Fibroblast of the aortic adventitia (primary cell): ENCODE measurements at places on chromosomes 5 and 9.
A peak's percentile ranks its signal among the peaks of the same experiment; 100 is the strongest.

GRCh38 chr5:60550311-60550710, 149.7 kb downstream of the DEPDC1B start:
- no peak for DNase-seq

DNA sequence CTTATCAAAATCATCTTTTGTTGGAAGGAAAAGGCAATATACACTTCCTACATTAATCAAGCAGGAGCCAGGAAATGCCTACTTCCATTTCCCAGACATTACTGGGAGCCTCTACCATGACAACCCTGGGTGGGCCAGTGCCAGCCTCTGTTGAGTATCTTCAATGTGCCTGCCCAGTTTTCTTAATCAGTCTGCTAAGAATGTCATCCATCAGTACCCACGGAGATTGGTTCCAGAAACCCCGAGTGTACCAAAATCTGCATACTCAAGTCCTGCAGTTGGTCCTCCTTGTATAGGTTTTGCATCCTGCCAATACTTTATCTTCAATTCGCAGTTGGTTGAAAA, 82.4 kb downstream of the MARCHF3 start:
- DNase-seq = no peak

DNA sequence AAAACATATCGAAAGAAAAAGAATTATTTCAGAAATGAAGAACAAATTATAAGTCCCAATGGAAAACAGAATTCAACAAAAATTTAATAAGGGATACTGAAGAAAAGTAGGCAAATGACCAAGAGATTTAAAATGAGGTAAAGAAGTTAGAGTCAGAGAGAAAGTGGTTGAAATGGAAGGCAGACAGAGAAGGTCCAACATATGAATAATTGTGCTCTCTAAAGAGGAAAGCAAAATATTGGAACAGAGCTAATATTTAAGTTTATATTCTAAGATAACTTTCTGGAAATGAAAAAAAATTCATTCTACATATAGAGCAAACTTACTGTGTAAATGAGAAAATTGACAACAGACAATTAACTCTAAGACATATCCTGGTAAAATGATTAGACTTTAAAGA, 94.1 kb downstream of the PTCH1 start:
- DNase-seq = no peak

- no peak for DNase-seq
Observed at GRCh38 chr9:132745756-132746709, 75.8 kb downstream of the GTF3C4 start.

GRCh38 chr5:4580772-4581171, 559.4 kb upstream of the ADAMTS16 start:
- DNase-seq = no peak

GRCh38 chr5:151692312-151692711, 5.6 kb upstream of the SPARC start:
- DNase-seq = no peak

- no peak for DNase-seq
Observed at GRCh38 chr5:10090074-10090473, 159.6 kb downstream of the ATPSCKMT start.

DNA sequence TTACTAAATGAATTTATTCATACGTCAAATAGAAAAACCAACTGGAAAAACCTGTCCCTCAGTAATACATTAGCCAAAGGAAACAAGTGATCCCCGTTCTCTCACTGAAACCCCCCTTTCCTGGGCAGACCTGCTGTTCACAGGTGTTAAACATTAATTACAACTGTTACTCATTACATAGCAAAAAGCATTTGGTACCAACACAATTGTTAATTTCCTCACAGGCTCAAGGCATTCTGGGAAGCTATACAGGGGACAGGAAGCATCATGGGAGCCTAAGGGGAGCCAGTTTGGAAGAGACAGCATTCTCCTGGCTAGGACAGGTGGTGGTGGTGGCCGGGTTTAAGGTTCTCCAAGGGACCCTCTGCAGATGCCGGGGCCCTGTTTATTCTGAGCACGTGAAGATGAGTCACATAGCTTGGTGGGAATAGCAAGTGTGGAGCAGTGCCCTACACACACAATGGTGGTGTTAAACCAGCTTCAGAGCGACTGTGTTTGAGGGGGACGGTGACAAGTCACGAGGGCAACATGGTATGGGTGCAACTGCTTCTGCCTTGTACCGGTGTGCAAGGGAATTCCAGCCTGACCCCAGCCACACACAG, 62.6 kb upstream of the SLC25A51 start:
- DNase-seq = no peak

DNA sequence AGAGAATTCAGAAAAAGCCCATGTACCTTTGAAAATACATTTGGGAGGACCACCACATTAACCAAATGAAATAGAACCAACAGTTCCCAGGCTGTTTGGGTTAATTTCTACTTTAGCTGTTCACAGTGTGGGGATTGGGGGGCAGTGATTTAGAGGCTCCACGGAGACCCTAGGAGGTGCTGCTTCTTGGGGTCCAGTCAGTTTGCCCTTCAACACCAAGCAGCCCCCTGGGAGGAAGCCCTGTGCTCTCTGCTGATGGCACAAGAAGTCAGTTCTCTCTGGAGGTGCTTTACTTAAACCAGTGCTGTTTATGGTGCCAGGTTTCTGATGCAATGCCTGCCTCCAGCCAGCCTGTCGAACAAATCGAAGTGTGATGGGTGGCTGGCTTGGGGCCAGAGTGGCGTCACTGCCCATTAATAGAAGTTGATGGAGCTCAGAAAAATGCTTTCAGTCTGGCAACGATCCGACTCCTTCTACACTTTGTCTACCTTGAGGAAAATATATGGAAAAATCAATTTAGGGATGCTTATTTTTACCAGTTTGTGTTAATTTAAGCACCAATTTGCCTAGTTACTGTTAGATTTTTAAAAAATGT, 134.0 kb downstream of the SNX18 start:
- peak; percentile 82 for DNase-seq

GRCh38 chr9:117487555-117488175, 72.8 kb upstream of the ASTN2 start:
- DNase-seq = peak; percentile 25

DNA sequence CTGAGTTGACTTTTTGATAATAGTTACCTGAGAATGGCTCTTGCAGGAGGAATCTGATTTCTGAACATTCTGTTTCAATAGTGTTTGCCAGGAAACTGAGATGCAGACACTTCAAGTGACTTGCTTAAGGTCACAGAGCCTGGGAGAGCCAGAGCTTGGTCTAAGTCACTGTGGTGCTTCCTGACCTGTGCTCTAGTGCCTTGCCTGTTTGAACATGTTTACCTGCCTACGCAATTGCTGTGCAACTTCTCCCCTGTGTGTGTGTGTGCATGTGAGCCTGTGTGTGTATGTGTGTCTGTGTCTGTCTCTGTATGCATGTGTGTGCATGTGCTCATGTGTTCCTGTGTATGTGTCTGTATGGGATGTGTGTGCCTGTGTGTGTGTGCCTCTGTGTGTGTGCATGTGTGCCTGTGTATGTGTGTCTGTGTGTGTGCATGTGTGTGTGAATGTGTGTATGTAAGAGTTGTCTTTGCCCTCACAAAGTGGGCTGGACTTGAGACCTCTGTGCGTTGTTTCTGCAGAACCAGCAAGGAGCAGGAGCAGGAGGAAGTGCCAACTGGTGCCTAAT, 185.8 kb downstream of the GADD45G start:
- no peak for DNase-seq

- peak; percentile 35 for DNase-seq
Observed at GRCh38 chr5:106288979-106289378, 1381.8 kb downstream of the EFNA5 start.

DNA sequence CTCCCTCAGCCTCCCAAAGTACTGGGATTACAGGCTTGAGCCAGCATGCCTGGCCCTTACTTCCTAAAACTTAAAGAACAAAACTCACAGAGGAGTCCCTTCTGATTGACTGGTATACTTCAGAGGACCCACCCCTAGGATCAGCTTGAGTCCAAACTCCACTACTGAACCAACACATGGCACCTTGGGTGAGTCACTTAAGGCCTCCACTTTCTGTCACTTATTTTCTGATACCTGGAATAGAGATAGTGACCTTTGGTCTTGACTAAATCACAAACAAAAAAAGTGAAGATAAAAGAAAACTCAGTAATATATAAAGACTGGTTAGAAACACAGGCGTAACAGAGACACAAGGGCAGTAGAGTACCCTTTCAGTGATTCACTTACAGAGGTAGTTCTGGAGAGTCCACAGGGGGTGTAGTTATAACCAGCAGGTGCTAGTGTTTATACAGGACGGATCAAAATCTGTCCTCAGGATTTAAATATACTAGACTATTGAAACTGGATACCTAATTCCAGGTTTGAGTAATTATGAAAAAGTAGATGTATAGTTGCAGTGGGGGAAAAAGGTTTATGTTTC, 274.3 kb upstream of the ANKRD55 start:
- DNase-seq = no peak

GRCh38 chr5:175657593-175658271, at the start of gene HRH2:
Gene HRH2 (plus strand): TSS chr5:175658071. CDS start chr5:175683234, 25,163 bp downstream.
- no peak for DNase-seq

- no peak for DNase-seq
Observed at GRCh38 chr5:18507114-18507513, 872.9 kb downstream of the TAF11L14 start.

GRCh38 chr9:24518545-24518944, 27.2 kb downstream of the IZUMO3 start:
- no peak for DNase-seq

DNA sequence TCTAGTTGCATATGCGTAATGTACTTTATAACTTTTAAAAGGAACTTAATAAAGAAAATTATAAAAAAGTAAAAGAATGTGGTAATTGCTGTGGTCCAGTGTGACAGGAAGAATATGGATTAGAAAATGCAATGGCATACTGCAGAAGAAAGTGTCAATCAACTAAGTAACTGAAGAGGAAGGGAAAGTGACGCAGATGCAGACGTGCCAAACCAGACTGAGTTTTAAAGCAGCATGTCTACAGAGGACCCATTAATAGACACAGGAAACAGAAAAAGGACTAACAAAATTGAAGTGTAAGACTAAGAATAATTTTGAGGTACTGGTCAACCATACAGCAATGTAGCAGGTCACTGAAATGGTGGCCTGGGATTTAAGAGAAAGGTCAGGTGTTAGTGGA, 73.3 kb downstream of the DPYSL3 start:
- no peak for DNase-seq

DNA sequence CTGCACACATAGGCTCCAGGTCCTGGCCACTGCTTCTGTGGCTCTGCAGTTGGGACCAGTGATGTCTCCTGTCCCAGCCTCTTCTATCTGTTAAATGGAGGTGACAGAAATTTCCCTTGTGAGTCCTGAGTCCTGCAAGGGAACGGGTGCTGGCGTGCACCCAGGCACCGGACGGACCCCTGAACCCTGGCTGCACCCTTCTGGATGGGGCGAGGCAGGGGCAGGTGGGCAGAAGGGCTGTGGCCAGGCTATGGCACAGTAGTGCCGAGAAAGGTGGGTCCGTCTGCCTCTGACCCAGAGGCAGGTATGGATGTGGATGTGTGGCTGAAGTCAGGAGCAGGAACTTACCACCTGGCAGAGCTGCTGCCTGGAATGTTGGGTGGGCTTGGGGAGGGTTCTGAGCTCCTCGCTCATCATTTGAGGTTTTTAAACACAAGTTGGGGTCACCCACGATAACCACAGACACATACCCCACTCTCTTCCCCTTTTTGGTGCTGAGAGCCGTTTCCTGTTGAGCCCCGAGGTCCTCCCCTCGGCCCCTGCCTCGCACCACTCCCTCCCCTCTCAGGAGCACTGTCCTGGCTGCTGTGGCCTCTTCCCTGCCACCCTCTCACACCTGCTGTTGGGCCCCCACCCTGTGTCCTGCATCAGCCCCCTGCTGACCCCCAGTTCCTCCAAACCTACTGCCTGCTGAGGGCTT, 82.0 kb downstream of the COL5A1 start:
- no peak for DNase-seq

DNA sequence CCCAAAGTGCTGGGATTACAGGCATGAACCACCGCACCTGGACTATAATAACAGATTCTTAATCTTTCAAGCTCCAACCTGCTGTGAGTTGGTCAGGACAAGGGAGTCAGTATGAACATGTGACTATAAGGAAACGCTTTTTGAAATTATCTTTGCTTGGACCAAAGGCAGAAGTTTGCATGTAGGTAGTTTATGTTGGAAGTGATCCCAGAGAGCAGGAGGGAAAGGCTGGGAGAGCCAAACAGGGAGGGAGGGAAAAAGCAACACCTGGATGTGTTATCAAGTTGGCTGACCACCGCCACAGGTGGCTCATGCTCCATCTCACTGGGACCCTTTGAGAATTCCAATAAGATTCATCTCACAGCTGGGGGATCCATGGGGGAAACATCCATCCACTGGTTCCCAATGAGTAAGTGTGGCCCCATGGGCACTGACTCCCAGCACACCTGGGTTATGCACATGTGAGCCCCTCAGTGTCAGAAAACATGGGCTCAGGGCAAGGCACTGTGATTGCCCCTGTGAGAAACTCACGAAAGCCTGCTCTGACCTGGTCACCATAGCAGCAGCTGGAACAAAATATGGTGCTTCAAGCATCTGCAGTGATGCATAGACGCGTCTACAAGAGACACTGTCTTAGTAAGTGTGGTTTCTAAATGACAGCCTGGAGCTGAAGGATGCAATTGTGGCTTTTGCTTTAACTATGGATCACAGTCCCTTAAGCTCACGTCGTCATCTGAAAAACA, 62.1 kb downstream of the ARSB start:
- no peak for DNase-seq

DNA sequence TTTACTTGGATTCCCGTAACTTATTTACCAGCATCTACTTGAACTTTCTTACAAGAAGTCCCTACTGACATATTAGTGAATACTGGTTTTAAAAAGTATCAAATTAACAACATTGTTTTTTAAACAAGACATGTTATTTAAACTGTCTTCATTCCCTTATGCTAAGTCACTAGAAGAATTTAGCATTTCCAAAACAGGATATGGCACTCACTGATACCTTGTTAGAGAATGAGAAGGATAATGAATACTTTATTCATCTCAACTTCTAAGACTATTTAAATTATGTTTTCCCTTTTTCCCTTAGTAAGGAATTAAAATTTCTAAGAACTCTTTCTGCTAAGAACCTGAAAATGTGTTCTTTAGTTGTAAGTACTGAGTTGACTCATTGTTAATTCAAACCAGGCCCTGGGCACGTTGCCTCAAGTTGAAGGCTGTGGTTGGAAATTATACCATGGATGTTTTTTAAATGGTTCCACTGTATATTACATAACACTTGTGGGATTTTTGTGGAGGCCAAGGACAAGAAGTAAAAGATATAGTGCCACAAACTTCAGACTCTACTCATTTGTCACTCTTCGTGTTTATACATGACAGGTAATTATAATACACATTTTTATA, 219.0 kb upstream of the EDIL3 start:
- peak; percentile 94 for DNase-seq

- DNase-seq = no peak
Observed at GRCh38 chr9:80437091-80437640, 865.4 kb downstream of the TLE4 start.

GRCh38 chr9:131738293-131739132, 1.4 kb downstream of the RAPGEF1 start:
- DNase-seq = no peak

GRCh38 chr5:138824516-138824915, 50.6 kb downstream of the LRRTM2 start:
- DNase-seq = peak; percentile 58
